NCI-H524 (cell line): ENCODE measurements at places on chromosomes 16 and 17.

DNA sequence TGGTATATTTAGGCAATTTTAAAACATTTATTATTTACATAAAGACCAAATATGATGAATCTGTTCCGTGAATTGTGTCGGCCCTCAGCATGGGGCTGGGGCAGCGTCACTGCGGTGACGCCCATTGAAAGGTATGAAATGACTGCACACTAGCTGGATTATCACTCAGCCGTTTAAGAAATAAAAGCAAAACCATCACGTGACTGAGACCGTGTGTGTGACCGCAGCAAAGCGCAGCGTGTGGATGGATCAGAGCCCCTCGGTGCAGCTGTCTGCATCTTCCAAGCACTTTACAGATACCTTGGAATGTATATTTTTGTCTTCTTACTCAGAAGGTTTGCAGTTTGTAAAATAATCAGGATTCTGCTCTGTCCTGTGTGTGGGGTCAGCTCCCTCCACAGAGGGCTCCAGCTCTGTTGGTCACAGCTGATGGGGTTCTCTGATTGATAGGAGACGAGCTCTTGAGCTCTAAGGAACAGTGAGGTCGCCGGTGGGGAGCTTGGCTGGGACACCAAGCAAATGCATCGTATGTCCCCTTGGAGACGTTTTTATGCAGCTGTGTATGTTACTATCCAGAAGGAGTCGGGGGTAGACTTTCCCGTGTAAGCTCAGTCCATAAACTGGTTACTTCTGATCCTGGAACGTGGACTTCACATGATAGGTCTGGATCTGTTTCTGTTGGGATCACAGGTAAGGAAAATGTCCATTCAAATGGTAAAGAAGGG lies 45.1 kb downstream of the WDR45B start:
- DNase-seq = no peak

GRCh38 chr16:88505405-88506082 lies 52.5 kb downstream of the ZFPM1 start:
- DNase-seq = no peak

DNA sequence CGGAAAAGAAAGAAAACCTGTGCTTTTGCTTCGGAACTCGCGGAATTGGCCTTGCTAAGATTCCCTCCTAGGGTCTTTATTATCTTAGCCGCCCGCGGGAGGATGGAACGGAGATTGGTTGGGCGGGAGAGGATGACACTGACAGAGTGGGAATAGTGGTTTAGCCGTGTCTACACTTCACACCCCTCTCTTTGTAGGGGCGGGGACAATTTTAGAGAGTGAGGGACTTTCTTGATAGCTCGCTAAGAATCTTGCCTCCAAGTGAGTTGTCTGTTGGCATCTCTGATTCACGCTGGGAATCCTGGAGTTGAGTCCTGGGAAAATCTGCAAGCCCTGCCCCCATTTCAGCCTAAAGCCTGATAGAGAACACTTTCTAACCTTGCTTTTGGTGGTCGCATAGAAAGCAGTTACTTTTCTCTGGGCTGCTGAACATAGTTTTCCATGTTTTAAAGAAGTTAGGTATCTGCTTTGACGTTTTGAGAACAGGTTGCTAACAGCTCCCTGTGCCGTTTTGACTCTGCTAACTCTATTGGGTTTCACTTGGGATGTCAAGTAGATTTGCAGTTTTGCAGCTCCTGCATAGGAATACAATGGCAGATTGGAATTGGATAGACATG lies 697 bp downstream of the NOL11 start:
- DNase-seq = no peak

GRCh38 chr16:23527961-23528643 lies 17.8 kb upstream of the GGA2 start:
- DNase-seq = no peak

- peak; percentile 87 for DNase-seq
Observed at GRCh38 chr17:15944759-15945526, at the start of gene ADORA2B. Gene ADORA2B (plus strand): TSS chr17:15945130. CDS start chr17:15945249, 119 bp downstream.

- no peak for DNase-seq
Observed at GRCh38 chr17:44940317-44940716, 7.3 kb downstream of the KIF18B start.

- DNase-seq = no peak
Observed at GRCh38 chr17:77610972-77611521, 347.5 kb upstream of the TNRC6C start.

GRCh38 chr17:1515640-1516387 lies 598 bp downstream of the INPP5K start:
- DNase-seq = peak; percentile 65

- no peak for DNase-seq
Observed at GRCh38 chr16:1420111-1420539, 422 bp downstream of the UQCC4 start.

- no peak for DNase-seq
Observed at GRCh38 chr17:41629826-41630670, 5.7 kb upstream of the KRT17 start.

- DNase-seq = peak; percentile 81
Observed at GRCh38 chr16:12228602-12229499, 252.3 kb downstream of the SNX29 start.

GRCh38 chr17:51740531-51740930 lies 418.0 kb downstream of the CA10 start:
- no peak for DNase-seq

- DNase-seq = no peak
Observed at GRCh38 chr16:68005786-68006286, 6.6 kb upstream of the DPEP2 start.

- DNase-seq = peak; percentile 55
Observed at GRCh38 chr16:50067290-50067853, 1.6 kb downstream of the HEATR3 start.

GRCh38 chr17:40564883-40565768 lies at the start of gene CCR7:
Gene CCR7 (minus strand): TSS chr17:40565472. CDS start chr17:40565409, 63 bp downstream.
- no peak for DNase-seq

DNA sequence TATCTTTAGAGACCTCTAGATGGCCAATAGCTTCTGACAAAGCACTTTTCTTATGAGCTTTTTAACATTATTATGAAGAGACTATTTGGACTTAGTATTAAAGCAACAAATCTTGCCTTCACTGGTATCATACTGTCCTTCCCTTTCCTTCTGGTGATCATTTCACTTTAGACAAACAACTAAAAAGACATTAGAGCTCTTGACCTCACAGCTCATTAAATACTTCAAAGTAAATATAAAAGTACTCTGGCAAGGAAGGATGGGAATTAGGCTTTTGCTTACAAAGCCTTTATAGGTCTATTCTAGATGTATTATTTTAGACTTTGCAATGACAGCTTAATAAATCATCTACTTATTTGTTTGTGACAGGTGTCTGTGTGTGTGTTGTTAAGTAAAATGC lies 11.1 kb downstream of the STXBP4 start:
- DNase-seq = no peak

DNA sequence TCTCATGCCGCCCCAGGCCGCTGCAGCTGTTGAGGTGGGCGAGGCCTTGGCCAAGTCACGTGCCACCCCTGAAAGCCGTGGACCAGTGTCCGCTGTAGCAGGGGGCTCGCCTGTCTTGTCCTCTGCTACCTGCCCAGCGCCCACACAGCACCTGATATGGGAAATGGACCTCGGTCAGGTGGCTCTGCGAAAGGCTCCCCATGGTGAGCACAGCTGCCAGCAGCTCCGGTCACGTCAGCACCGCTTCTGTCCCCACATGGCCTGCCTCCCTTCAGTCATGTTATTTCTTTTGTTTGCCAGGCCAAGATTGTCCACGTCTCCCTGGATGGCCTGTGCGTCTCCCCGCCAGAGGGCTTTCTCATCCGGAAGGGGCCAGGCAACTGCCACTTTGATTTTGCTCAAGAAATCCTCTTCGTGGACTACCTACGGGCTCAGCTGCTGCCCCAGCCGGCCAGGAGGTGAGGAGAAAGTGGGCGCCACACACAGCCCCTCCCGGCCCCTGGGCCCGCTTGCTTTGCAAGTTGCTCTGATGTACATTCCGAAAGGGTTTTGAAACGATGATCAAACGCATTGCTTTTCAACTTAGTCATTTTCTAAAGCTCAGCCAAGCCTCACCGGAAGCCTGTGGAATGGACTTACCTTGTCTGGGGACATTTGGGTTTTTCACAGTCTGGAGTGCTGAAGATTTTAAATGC lies 219.8 kb downstream of the KATNIP start:
- DNase-seq = no peak

- DNase-seq = no peak
Observed at GRCh38 chr17:78255953-78256706, 24.7 kb downstream of the TMEM235 start.

DNA sequence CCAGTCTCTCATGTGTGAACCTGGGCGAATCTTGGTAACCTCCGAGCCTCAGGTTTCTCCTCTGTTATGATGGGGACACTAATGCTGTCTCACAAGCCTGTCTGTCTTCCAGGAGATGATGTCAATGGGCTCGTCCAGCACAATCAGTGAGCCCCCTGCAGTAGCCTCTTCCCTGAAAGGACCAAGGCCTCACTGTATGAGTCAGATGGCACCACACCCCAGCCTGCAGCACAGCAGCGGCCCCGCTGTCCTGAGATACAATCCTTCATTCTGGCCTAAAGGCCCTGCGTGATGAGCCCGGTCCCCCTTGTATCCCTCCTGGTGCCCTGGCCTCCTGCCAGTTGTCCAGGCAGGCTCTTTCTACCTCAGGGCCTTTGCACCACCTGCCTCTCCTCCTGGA lies 234.4 kb downstream of the IRF8 start:
- DNase-seq = no peak

- no peak for DNase-seq
Observed at GRCh38 chr17:61813211-61813610, 50.1 kb downstream of the BRIP1 start.

GRCh38 chr17:73232587-73233373 lies 28.9 kb downstream of the CPSF4L start:
- peak; percentile 75 for DNase-seq

DNA sequence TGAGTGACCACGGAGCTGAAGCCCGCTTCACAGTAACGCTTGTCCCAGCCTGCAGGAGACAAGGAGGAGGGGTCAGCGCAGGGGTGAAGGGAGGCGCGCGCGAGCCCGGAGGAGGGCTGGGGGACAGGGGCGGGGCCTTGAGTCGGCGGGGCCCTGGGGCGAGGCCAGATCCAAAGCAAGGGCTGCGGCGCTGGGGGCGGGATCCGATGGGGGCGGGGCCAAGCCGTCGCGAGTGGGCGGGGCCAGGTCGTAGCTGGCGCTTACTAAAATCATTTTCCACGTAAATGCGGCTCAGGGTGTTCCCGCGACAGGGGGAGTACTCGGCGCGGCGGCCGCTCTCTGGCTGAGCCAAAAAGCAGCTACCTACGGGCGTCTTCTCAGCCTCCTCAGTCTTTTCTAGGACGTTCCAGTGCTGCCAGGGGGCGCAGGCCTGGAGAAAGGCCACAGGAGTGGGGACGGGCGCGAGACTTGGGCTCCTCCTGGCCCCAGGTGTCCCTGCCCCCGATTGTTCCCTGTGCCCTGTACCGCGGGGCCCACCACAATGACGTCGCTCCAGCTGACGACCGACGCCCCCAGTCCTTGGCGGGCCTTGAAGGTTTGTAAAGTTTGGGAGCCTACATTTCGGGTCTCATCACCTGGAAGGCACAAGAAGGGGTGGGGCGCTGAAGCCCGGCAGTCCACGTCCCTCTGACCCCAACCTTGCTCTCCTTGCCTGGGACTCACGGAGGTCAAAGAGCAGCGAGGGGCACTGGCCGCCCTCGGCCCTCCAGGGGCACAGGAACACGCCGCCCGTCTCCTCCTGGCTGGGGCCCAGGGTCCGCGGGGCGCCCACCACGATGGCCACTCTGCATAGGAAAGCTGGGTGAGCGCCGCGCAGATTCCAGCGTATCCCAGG lies 3.9 kb downstream of the ITGA2B start:
- DNase-seq = peak; percentile 53

- no peak for DNase-seq
Observed at GRCh38 chr16:69301861-69302260, 9.3 kb upstream of the VPS4A start.

- DNase-seq = peak; percentile 35
Observed at GRCh38 chr17:49519781-49520180, 24.7 kb downstream of the NGFR start.

- DNase-seq = peak; percentile 47
Observed at GRCh38 chr16:53434377-53435065, at the start of gene RBL2. Gene RBL2 (plus strand): TSS chr16:53434471. CDS start chr16:53434557, 86 bp downstream.

DNA sequence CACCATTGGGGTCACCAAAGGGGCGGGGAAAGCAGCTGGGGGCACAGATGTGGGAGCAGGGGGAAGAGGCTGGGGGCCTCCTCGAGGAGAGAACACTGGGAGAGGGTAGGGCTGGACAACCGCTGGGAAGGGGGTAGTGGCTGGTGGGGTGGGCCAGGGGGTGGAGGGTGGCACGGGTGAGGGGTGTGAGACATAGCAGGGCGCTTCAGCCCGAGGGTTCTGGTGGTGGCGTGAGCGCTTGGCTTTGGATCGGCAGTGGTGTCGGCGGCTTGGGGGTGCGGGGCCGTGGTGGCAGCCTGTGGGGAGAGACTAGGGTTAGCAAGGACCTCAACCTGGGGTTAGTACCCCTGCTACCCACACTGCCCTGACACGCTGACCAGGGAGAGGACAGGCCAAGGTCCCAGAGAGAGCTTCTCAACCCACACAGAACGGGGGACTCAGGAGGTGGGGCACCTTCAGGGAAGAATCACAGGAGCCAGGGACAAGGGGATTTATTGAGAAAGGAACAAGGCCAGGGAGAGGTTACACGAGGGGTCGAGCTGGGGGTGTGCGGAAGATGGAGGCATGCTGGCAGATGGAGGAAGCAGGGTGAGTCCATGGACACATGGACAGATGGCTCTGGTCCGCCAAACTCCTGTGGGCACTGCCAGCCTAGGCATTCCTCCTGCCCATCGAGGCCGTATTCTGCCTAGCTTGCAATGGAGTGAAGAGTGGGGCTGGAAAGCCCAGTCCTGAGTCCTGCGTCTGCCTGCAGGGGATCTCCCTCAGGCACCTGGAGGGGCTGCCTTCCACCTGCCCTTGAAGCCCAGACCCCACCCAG lies 8.4 kb downstream of the PER1 start:
- DNase-seq = no peak

DNA sequence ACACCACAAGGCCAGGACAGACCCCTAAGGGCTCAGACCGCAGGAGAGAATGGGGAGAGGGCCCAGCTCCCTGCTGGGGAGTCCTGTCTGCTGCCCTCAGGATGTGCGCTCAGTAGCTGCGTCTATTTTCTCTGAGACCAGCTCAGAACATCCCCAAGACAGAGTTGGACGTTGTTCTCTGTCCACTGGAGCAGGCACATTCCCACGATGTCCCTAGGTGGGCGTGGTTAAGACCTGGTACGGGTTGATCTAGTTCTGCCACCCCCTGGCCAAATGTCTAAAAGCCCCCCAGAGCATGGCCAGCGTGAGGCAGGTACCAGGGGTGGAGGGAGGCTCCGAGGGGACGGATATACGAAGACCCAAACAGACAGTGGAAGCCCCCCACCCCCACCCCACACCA lies 842 bp upstream of the CALB2 start:
- DNase-seq = no peak

GRCh38 chr16:74716355-74716754 lies 15.7 kb upstream of the MLKL start:
- no peak for DNase-seq
